ENCODE measurements at places on chromosomes 12 and 14.
A peak's percentile ranks its signal among the peaks of the same experiment; 100 is the strongest.

DNA sequence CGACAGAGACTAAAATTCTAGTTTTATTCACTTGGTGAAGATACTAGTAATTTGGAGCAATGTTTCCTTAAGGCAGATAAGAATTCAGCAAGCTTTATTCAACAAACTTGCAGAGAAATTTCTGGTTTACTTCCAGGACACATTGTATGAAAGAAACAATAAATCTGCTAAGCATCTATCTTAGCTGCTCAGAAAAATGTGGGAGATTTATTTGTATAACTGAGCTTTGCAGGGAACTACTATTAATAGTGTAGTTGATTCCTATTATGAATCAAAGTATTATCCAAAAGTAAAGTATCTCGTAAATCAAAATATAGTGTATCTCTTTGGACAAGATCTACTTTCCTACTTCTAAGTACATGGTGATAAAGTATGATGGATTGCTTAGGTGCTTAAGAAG, 239.4 kb upstream of the TMTC1 start:
- no peaks in the 10 kb centered on the region for H3K36me3 ChIP-seq
- H3K27me3 ChIP-seq: no peaks in the 10 kb centered on the region
- H3K4me1 ChIP-seq: peaks cover 5% of the 10 kb centered on the region
- no peak for DNase-seq
- H3K27ac ChIP-seq: no peak overlapping the region

DNA sequence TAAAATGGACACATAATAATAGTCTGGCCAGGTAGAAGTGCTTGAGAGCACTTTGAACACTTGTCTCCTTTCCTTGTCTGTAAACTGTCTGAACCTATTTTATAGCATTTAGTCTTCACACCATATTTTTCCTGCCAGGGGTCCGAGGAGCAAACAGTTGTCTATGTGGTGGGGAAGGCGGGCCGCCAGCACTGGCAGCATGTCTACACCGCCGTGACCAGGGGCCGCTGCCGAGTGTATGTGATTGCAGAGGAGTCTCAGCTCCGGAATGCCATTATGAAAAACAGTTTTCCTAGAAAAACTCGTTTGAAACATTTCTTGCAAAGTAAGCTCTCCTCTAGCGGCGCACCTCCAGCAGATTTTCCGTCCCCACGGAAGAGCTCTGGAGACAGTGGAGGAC, 28.7 kb downstream of the HELB start:
- no peaks in the 10 kb centered on the region for H3K4me1 ChIP-seq
- DNase-seq: no peak
- H3K4me3 ChIP-seq: no peak overlapping the region
- H3K27ac ChIP-seq: no peak overlapping the region
- no peaks in the 10 kb centered on the region for H3K36me3 ChIP-seq
- H3K27me3 ChIP-seq: no peaks in the 10 kb centered on the region

GRCh38 chr12:122944605-122945592, 21.4 kb downstream of the ABCB9 start:
- peaks cover 77% of the 10 kb centered on the region for H3K4me1 ChIP-seq
- peak; percentile 79 for DNase-seq
- no peaks in the 10 kb centered on the region for H3K36me3 ChIP-seq
- peak overlapping the region; percentile 29 for H3K4me3 ChIP-seq
- H3K27ac ChIP-seq: peak overlapping the region; percentile 46

DNA sequence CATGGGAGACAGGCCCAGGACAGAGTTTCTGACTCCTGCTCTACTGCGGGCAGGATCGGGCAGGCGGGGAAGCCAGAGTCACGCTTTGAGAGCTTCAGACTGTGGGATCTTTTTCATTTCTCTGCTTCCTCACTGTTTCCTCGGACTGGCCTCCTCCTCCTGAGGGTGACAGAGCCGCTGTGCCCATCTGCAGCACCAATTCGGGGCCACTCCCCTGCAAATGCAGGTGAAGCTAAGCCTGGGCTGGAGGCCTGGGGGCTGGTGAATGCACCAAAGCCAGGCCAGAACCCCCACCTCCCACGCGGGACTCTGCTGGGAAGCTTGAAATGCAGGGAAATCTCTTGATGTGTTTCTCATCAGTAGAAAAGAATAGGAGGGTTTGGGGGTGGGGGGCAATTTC, 77.5 kb downstream of the FOXN3 start:
- H3K27ac ChIP-seq: no peak overlapping the region
- H3K4me1 ChIP-seq: no peaks in the 10 kb centered on the region
- no peaks in the 10 kb centered on the region for H3K27me3 ChIP-seq
- H3K4me3 ChIP-seq: no peak overlapping the region
- no peaks in the 10 kb centered on the region for H3K36me3 ChIP-seq
- no peak for DNase-seq

DNA sequence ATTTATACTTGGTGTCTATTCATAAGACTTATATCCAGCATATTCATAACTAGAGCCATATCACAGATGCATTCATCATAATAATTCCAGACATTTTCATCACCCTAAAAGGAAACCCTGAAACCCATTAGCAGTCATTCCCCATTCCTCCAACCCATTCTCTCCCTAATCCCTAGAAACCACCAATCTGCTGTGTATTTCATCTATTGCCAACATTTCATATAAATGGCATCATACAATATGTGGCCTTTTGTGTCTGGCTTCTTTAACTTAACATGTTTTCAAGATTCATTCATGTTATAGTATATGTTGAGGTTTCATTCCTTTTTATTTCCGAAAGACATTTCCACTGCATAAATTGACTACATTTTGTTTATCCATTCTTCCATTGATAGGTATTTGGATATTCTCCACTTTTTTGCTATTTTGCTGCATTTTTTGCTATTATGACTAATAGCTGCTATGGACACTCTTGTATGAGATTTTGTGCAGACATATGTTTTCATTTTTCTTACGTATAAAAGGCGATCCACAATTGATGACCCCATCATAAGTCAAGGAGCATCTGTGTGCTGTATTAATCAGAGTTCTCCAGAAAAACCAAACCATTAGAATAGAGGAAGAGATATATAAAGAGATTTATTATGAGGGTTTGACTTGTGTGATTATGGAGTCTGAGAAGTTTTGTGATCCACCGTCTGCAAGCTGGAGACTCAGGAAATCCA, 5.1 kb upstream of the OAS2 start:
- no peaks in the 10 kb centered on the region for H3K4me1 ChIP-seq
- H3K36me3 ChIP-seq: no peaks in the 10 kb centered on the region
- H3K27me3 ChIP-seq: no peaks in the 10 kb centered on the region
- H3K4me3 ChIP-seq: no peak overlapping the region

- peaks cover 21% of the 10 kb centered on the region for H3K36me3 ChIP-seq
- peak overlapping the region; percentile 51 for H3K4me3 ChIP-seq
- H3K27ac ChIP-seq: peak overlapping the region; percentile 80
- no peaks in the 10 kb centered on the region for H3K27me3 ChIP-seq
- DNase-seq: peak; percentile 66
These were observed 1.7 kb downstream of the BTG1 start for GRCh38 chr12:92143686-92144630.

DNA sequence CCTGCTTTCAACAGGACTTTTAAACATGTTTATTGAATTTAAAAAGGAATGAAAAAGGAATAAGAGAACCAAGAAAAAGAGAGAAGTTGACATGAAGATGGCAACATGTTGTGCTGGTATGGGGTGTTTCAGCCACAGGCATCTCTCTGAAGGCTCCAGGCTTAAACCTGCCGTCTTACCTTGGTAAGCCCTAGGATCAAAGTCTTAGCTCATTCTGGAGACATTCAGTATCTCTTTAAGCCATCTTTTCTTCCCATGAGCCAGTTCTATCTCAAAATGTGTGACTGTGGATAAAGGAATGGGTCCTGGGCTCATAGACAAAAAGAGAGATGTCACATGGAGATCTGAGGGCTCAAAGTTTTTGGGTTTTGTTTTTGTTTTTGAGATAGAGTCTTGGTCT, 1.6 kb upstream of the TFCP2 start:
- peaks cover 4% of the 10 kb centered on the region for H3K4me1 ChIP-seq
- DNase-seq: no peak
- H3K4me3 ChIP-seq: no peak overlapping the region
- H3K36me3 ChIP-seq: no peaks in the 10 kb centered on the region

DNA sequence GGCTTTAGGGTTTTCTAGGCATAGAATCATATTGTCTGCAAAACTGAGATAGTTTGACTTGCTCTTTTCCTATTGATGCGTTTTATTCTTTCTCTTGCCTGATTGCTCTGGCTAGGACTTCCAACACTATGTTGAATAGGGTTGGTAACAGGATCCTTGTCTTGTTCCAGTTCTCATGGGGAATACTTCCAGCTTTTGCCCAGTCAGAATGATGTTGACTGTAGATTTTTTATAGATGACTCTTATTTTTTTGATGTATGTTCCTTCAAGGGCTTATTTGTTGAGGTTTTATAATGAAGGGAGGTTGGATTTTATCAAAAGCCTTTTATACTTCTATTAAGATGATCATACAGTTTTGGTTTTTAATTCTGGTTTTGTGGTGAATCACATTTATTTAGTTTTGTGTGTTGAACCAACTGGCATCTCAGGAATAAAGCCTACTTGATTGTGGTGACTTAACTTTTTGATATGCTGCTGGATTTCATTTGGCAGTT, 478.2 kb downstream of the TMEM117 start:
- H3K36me3 ChIP-seq: no peaks in the 10 kb centered on the region
- H3K4me3 ChIP-seq: no peak overlapping the region
- DNase-seq: no peak
- no peaks in the 10 kb centered on the region for H3K27me3 ChIP-seq

GRCh38 chr14:69816216-69816615, 19.2 kb upstream of the SLC10A1 start:
- peaks cover 30% of the 10 kb centered on the region for H3K27me3 ChIP-seq
- H3K4me1 ChIP-seq: no peaks in the 10 kb centered on the region
- no peak overlapping the region for H3K4me3 ChIP-seq
- H3K36me3 ChIP-seq: no peaks in the 10 kb centered on the region
- H3K27ac ChIP-seq: no peak overlapping the region

DNA sequence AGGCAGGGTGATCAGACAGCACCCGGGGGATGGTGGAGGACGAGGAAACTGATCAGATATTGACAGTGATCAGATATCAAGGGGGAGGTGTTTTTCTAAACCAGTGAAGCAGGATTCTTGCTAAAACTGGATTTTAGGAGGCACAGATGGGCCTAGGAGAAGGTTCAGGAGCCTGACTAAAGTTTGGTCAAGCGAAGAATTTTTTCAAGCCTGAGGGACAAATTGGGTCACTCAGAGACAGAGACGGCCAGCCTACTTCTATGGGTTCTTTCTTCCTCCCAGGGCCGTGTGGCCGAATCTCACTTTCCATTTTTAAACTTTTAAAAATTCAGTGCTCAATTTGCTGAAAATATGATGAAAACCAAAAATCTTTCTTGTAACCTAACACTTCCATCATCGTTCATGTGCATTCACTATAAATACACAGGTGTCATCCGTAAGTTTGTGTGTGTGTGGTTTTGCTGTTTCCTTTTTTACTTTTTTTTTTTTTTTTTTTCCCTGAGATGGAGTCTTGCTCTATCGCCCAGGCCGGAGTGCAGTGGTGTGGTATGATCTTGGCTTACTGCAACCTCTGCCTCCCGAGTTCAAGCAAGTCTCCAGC, 68.5 kb downstream of the RIN3 start:
- peaks cover 3% of the 10 kb centered on the region for H3K4me1 ChIP-seq
- no peak overlapping the region for H3K27ac ChIP-seq
- DNase-seq: no peak

- H3K36me3 ChIP-seq: no peaks in the 10 kb centered on the region
- H3K4me1 ChIP-seq: peaks cover 5% of the 10 kb centered on the region
- DNase-seq: no peak
- H3K27ac ChIP-seq: no peak overlapping the region
- no peaks in the 10 kb centered on the region for H3K27me3 ChIP-seq
These were observed 72.4 kb downstream of the MAP1LC3B2 start for GRCh38 chr12:116631619-116632018.

DNA sequence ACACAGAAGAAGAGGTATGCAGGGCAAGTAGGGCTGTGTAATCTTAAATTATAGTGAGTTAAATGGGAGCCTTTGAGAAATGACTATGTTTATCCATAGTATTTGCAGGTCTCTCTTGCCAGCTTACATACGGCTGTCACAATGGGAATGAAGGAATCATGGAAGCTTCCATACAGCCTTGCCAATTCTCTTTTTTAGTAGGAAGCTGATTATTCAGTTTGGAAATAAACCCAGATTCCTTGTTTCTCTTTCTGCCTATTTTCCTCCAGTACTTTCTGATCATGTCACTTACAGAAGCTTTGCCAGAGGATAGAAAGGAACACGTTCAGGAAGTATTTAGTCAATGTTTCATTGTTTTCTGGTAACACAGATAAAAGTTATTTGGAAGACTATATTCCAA, 217.4 kb upstream of the DIO2 start:
- H3K27me3 ChIP-seq: no peaks in the 10 kb centered on the region
- no peaks in the 10 kb centered on the region for H3K36me3 ChIP-seq
- H3K27ac ChIP-seq: no peak overlapping the region
- H3K4me1 ChIP-seq: no peaks in the 10 kb centered on the region
- no peak for DNase-seq

DNA sequence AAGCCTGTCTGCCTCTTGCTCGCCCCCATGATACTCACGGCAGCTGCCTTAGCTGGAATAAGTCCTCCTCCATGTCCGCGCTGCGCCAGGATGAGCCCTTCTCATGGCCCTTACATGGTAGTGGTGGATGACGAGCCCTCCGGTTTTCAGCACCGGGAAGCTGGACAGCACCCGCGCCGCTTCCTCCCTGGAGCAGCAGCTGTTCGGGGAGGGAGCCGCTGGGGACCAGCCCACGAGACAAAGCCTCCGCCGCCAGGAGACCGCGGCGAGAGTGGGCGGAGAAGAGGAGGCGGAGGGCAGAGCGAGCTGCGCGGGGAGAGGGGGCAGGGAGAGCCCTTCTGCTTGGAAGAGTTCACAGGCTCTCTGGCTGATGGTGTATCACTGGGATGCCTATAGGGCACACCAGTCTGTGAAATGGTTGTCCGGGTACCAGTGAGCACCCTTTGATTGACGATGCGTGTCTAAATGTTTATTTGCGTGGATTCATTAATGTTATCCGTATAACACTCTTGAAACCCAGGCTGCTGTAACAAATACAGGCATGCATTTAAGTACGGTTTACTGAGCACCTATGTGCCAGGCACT, at the start of gene SVOP:
Gene SVOP, minus strand, starts transcription at position 273 of the 585 bp plus-strand sequence. Its CDS starts 200 bp downstream, at position 73.
- peak; percentile 29 for DNase-seq
- H3K4me3 ChIP-seq: no peak within 1 kb of the TSS
- peaks cover 4% of the 10 kb centered on the region for H3K4me1 ChIP-seq
- peaks cover 16% of the 10 kb centered on the region for H3K27me3 ChIP-seq

DNA sequence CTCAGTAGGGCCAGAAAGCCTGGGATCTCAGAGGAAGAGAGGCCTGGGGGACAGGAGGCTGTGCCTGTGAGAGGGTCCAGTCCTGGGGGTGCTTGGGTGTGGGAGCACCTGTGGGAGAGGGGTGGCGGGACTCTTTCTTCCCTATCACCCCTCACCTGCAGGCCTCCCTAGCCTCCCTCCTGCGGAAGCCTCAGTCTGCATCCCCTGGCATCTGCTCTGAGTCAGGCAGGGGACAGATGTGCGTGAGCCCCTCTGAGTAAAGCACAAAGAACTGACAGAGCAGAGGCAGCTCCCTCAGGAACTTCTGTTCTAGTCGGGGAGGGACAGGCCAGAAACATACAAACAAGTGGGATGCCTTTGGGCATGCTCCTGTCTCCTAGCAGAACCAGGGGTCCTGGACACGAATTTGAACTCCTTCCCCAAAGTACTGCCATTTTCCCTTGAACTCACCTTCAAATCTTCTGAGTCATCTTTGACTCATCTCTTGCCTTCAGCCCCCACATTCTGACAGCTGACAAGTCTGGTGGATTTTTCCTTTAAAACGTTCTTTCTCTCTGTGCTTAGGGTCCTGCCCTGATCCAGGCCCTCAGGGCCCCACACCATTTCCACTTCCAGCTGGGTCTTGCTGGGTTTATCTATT, 8.5 kb upstream of the HSP90AA1 start:
- no peaks in the 10 kb centered on the region for H3K36me3 ChIP-seq
- no peak overlapping the region for H3K4me3 ChIP-seq
- H3K4me1 ChIP-seq: peaks cover 32% of the 10 kb centered on the region
- no peak for DNase-seq
- H3K27me3 ChIP-seq: no peaks in the 10 kb centered on the region
